A172 (cell line): ENCODE measurements at places on chromosomes 5 and 9. TPM values are rescaled to one million over a fixed set of nuclear protein-coding genes. Genes with fewer than 3 reads are reported as not detected.

DNA sequence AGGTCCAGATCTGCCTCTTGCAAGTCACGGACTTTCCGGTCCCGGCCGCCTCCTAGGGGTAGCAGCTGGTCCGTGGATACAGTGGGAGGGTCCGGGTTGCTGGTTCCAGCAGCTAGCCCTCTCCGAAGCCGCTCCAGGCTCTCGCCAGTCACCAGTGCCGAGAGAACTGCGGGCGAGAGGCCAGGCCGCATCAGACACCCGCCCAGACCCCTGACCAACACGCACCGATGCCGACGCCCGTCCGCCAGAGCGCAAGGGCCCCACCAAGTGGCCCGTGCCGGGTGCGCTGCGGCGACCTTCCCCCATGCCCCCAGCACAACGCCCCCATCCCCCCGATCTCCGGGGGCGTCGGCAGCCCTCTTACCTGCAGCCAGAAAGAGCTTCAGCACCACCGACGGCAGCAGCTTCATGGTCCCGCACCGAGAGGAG, 470 bp downstream of the HBEGF start:
- DNase-seq: peak; percentile 46

DNA sequence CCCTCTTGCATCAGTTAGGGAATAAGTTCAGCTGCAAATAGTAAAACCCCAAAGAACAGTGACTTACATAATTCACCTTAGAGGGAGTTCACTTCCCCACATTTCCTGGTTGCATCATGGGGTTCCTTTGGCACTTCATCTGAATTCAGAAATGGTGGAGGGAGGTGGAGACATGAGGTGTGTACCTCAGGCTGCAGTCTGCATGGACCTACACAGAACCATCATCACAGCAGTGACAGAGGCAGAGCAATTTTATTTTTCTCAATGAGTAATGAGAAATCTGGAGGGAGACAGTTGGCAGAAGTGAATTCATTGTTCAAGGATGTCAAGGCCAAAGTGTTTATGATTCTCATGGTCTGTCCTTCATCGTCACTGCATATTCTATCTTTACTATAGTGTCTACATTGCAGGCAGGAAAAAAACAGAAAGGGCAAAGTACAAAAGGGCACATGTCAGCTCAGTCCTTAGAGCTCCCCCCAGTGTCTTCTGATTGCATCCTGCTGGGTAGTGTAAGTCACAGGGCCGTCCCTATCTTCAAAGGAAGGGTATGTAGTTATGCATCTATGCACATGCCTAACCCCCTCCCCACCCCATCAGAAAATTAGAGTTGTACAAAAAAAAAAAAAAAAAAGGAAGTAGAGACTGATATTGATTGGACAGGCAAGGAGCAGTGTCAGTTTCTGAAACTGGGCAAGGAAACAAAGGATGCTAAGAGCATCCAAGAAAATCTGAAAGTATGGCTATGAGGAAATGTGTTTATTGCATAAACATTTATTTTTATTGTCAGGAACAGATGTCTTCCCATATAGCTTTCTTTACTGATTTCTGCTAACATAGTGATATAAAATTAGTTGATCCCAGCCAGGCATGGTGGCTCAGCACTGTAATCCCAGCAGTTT, 132.7 kb upstream of the APC start:
- no peak for DNase-seq

- no peak for DNase-seq
Observed at GRCh38 chr5:151340004-151340403, 7.4 kb downstream of the SLC36A2 start.

The CDO1 gene
- total RNA-seq: not detected in 2 replicates

The IFNE gene
- not detected in 2 replicates for total RNA-seq

The AMBP gene
- 0.79 and 1.7 TPM in 2 replicates for total RNA-seq

DNA sequence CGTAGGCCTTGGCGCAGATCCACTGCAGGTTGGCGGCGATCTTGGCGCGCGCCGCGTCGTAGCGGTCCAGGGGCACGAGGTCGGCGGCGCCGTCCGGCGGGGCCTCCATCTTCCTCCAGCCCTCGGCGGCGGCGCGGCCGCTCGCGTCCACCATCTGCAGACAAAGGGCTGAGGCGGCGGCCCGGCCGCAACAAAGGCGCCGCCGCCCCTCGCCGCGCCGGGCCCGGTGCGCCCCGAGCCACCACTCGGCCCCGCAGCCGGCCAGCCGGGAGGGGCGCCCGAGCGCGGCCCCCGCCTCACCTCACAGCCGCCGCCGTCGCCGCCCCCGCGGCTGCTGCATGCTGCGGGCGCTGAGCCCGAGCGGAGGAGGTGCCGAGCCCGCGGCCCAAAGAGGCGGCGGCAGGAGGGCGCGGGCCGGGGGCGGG, 328 bp downstream of the CAMSAP1 start:
- no peak for DNase-seq

GRCh38 chr5:181118369-181118768, 12.6 kb downstream of the OR2V1 start:
- DNase-seq: no peak

DNA sequence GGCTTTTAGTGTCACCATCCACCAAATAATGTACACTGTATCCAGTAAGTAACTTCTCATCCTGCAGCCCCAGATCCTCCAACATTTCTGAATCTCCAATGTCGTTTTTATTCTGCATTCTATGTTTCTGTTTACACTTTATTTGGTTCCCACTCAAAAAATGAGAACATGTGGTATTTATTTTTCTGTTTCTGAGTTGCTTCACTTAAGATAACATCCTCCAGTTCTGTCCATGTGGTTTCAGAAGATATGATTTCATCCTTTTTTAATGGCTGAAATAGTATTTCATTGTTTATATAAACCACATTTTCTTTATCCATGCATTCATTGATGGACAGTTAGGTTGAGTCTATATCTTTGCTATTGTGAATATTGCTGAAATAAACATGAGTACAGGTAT, 677.3 kb upstream of the FTMT start:
- DNase-seq: no peak

DNA sequence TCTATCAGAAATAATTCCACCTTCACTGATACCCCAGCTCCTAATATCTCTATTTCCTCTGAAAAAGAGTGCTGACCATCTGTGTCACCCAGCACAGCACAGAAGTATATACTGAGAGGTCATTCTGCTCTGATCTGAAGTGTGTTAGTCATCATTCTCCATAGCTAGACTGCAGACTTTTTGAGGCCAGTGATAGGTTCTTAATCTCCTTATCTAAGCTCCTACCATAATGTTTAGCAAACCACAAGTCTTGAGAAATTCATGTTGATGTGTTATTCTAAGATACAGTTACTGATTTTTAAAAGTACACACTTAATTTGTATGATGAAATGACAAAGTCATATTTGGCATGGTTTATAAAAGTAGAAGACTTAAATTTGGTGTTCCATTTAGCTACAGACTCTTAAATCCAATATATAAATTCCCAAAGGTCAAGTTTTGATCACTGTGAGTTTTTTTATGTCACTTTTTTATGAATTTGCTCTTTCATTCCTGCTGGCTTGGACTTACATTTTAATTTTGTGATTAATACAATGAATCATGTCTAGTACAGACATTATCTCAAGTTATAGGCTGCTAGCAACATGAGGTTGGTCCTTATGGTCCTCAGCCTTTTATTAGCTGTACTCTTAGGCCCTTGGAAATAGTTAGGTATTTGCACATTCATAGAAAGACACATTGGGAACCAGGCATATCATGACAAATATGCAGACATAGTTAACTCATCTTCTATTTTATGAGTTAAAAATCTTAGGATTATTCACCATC, 380.8 kb downstream of the EBF1 start:
- peak; percentile 76 for DNase-seq

DNA sequence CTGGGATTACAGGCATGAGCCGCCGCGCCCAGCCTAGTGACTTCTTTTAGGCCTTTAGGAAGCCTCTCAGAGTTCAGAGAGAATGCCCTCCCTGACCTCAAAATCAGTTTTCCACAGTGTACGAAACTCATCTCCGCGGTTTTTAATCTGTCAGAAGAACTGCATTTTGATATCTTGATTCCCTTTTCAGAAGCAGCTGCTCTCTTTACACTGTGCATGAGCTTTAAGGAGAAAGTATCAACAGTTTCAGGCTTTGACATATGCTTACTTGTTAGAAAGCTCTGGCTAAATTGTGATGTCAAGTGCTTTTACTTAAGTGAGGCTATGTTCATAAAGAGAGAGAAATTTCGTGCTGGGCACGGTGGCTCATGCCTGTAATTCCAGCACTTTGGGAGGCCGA, 74.6 kb downstream of the USP20 start:
- DNase-seq: no peak

- DNase-seq: no peak
Observed at GRCh38 chr5:178469975-178470759, 120.0 kb downstream of the COL23A1 start.
